Right hindlimb (tissue), 1 donor: ENCODE measurements at places on chromosomes 16 and 17.

- peak; percentile 65 for DNase-seq
Observed at GRCh38 chr16:87945351-87946042, 5.7 kb upstream of the BANP start.

DNA sequence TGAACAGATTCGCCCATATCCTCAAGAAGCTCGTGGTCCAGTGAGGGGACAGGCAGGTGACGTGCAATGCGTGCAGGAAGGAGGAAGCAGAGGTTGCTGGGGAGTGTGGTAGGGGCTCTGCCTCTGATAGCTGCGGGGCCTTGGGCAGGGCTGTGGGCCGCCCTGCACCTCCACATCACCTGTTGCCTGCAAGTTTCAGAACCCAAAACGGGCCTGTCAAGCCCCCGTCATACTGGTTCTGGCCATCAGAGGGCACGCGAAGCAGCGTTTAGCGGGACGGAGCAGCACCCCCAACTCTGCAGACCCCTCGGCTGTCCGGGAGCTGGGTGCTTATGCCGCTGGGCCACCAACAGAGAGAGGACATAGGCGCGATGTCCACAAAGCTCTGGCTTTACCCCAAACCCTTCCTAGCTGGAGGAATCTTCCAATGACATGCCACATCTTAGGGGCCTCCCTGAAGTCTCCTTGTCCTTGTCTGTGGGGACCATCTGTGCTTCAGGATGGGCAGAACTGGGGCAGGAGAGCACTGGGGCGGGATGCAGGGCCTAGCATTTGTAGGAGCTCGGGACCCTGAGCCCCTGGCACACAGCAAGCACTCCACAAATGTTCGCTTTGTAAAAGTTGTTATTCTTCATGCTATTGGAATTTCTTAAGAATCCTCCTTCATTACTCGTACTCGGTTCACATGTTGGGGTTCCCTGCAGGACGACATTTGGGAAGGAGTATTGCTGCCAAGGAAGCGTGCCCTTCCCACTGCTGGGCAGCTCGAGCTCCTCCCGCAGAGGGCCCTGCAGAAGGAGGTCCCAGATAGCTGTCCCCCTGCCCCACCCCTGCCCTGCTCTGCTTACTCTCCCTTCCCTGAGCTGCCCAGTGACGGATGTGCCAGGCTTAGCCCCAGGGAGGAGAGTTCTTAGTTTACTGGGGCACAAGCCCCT is 64.3 kb downstream of the CNGB1 start:
- DNase-seq, result no peak

- no peak for DNase-seq
Observed at GRCh38 chr17:48068491-48068961, 20.4 kb downstream of the NFE2L1 start.

- DNase-seq, result no peak
Observed at GRCh38 chr17:33290253-33290652, 2.8 kb downstream of the ASIC2 start.

DNA sequence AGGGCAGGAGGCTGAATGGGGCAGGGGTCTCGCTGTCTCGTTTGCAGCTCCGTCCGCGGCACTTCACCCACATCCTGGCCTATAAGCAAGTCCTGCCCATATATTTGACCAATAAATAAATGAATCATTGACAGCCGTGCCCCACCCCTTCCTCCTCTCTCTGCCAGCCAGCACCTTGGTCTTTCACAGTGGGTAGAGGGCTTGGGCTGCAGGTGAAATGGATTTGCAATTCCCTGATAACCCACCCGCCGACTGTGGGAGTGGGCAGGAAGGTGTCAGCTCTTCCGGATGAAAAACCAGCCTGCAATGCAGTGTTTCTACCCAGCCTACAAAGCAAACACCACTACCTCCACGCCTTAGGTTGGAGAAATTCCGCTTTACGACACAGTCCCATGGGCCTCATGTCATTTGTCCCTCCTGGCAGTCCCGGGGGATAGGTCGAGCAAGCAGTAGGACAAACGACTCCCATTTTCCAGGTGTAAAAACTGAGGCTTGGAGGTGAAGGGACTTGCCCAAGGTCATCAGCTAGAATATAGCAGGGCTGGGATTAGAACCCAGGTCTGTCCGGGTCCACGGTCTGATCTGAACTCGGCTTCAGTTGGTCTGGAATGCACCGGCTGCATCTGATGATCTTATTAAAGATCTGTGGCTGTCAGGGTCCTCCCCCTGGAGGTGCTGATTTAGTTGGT is 79.0 kb downstream of the ABCC1 start:
- no peak for DNase-seq

DNA sequence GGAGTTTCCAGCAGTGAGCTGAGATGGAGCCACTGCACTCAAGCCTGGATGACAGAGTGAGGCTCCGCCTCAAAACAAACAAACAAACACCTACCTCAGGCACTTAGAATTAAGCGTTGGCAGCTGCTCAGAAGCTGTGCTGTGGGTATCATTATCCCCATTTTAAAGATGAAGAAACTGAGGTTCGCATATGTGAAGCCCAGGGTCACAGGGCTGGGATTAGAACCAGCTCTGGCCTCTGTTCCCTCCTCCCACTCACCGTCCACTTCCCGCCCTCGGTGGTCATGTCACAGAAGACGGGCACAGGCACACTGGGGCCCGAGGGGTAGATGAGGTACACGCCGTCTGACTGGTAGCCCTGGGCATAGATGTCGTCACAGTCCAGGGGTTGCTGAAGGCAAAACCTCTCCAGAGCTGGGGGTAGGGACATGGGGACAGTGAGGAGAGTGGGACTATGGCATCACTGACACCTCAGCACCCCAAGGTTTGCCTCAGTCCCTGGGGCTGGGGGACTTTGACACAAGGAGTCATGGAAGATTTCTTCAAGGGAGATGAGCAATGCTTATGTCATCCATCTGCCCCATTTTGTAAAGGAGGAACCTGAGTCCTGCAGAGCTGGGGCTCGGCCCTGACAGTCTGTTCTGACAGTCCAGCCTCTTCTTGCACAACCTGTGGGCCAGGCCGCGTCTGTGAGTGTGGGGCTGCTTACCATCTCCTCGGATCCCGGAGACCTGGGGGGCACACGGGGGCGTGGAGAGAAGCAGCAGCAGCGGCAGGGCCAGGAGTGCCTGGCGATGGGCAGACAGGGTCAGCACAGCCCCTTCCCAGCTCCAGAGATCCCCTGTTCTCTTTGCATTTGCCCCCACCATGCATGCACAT is 700 bp downstream of the MFAP4 start:
- peak; percentile 66 for DNase-seq

DNA sequence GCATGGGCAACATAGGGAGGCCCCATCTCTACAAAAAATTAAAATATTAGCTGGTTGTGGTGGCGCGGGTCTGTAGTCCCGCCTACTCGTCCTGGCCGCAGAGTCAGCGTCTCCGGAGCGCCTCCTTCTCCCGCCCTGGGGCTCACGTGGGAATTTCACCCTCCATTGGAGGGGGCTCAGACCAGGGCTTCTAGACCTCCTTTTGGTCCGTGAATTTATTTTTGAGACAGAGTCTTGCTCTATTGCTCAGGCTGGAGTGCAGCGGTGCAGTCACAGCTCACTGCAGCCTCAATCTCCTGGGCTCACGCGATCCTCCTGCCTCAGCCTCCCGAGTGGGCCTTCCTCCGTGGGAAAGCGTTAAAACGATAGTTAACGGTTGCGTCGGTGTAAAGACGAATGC is 394 bp upstream of the NME4 start:
- DNase-seq, result no peak

DNA sequence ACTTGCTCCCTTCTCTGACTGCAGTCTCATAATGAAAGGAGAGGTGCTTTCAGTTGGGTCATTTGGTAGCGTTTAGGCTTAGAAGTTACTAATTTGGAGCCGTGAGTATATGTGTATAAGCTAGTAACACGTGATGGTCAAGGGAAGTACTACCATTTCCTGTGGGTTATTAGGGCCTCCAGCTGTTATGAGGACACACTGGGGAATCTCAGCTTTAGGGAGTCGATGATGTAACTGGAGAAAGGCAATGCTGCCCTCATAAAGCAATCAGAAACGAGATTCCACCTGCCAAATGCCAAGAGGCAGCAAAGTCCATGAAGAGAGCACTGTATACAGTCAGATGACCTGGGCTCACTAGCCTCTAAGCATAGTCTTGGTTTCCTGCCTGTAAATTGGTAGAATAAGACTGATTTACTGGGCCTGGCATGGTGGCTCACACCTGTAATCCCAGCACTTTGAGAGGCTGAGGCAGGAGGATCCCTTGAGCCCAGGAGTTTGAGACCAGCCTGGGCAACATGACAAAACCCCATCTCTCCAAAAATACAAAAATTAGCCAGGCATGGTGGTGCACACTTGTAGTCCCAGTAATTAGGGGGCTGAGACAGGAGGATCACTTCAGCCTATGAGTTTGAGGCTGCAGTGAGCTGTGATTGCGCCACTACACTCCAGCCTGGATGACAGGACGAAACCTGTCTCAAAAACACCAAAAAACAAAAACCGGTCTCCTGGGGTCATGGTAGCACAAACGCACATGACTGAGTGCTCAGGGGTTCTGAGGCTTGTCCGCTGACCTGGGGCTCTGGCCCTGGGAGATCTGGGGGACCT is 53.0 kb downstream of the SF3B3 start:
- no peak for DNase-seq

DNA sequence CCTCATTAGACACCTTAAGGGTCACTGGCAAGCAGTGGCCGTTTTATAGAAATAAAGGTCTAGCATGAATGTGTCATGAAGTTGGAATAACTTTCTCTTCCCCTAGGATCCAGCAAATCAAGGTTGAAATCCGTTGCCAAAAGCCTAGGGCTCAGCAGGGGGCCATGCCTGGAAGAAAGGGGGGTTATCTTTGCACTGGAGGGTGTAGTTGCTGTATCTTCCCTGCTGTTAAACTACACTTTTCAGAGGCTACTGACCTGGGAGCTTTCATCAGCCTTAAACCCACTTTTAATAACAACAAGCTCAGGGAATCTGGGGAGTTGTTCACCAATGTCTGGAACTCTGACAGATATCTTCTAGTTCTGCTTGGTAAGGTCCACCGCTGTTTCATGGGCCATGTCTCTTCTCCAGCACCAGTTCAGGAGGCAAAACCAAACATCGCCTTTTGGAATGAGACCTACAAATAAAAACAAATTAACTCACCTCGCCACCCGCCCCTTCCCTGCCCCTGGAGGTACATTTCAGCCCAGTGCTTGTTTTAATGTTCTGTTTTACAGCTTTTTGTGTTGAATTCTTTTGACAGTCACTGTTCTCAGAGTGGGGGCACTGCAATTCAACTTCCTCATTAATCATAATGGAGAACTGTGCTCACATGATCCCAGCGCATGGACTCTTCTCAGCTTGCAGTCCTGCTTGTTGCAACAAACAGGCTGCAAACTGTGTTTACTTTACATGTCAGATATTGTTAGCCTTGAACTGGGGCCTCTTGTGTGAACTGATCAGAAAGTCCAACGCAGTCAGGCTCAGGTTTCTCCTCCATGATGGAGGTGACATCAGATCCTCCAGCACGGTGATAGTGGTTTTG is 508.7 kb downstream of the KCNJ2 start:
- DNase-seq, result no peak

GRCh38 chr16:19136549-19137196 is 22.9 kb downstream of the ITPRIPL2 start:
- peak; percentile 44 for DNase-seq

DNA sequence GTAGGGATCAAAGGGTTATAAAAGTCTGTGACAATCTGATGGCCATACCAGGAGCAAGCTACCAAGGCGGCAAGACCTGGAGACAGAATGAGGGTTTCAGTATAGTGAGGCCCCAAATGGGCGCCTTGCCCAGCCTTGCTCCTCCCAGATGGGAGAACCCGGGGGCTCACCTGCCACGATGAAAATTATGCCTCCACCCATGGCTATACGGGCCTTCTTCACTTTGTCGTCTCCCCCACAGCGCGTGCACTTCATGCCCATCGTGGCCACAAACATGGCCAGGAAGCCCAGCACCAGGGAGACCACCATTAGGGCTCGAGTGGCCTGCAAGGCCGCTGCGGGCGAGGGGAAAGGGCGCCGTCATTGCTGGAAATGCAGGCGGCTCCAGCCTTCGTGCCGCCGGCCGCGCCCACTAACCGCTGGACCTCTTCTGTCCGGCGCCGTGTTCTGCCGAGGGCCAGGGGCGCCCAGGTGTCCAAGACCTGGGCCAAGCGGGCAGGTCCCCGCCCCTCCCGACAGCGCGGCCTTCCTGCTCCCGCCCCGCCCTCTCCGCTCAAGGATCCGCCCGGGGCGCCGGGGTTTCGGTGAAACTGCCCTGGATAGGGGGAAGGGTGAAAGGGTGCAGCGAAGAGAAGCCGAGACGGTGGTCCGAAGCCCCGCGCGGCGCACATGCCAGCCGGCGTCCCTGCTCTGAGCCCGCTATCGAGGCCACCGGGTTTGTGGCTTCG is 1.5 kb downstream of the CLDN7 start:
- peak; percentile 34 for DNase-seq

DNA sequence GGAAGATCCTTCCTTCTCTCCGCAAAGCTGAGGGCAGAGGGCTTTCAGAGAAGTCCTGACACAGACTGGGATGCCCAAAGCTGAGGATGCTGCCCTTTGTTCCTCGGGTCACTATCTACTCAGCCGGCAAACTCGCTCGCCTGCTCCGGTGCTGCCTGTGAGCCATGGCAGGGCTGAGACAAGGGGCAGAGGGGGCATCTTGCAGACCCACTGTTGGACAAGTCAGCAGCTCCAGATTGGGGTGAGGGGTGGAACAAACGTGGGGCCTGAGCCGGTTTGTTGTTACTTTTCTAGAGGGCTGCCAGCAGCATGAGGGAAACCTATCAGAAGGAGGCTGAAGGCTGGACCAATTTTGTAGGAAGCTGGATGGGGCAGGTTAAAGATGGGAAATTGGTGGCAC is 47.1 kb upstream of the PIK3R6 start:
- DNase-seq, result no peak

GRCh38 chr17:66920950-66921349 is 43.6 kb upstream of the CACNG4 start:
- DNase-seq, result no peak
